ENCODE measurements at places on chromosomes 13 and 19. TPM values are rescaled to one million over a fixed set of nuclear protein-coding genes. Genes with fewer than 3 reads are reported as not detected.
A peak's percentile ranks its signal among the peaks of the same experiment; 100 is the strongest.

DNA sequence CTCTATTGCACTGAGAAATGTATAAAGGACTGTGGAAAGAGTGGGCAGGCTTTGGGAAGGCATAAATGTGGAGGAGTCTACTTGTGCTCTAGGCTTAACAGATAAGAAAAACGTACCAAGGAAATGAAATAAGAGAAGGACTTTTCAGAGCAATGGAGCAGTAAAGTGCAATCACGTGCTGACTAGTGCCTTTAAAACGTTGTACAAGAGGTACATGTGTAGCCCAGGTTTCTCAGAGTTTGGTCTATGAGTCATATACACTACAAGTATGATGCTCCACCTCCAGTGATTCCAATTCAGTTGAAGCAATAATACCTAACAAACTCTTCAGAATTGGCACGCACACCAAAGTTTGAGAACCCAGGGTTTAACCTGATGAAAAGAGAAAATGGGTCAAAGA, 13.4 kb upstream of the FNDC3A start:
- DNase-seq = no peak

DNA sequence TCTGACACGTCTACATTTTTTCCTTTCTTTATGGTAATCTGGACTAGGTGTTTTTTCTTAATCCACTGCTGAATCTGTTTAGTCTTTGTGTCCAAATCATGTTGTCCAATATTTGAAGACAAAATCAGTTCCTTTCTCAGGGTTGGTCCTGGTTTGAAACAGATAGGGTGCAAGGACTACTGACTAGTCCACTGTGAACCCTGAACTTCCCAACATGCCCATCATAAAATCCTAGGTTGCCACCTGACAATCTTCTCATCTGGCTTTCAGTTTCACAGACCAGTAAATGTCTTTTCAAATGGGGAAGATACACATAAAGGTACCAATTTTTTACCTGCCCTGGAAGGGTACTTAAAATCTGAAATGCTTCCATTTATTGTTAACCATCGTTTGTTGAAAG, 12.7 kb downstream of the GTF3A start:
- DNase-seq = no peak

DNA sequence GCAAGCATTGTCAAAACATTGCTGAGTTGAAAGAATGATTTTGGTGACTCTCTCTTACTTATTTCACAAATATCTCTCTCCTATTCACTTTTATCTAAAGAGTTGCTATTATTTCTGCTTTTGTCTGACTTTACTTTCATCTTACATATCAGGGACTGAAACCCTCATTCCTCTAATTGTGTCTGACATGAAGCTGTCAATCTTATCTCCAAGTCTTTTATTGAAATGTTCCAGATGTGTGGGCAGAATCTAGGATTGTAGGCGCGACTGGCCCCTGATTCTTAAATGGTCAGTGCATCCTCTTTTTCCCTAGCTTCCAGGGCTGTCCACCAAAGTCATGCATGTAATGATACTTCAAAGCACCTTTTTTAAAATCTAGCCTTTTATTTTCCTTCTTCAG, 174.6 kb downstream of the NDFIP2 start:
- DNase-seq = no peak

- DNase-seq = no peak
Observed at GRCh38 chr13:24168392-24168750, 7.9 kb downstream of the SPATA13 start.

GRCh38 chr13:23160638-23161480, 19.9 kb upstream of the SGCG start:
- no peak for DNase-seq

DNA sequence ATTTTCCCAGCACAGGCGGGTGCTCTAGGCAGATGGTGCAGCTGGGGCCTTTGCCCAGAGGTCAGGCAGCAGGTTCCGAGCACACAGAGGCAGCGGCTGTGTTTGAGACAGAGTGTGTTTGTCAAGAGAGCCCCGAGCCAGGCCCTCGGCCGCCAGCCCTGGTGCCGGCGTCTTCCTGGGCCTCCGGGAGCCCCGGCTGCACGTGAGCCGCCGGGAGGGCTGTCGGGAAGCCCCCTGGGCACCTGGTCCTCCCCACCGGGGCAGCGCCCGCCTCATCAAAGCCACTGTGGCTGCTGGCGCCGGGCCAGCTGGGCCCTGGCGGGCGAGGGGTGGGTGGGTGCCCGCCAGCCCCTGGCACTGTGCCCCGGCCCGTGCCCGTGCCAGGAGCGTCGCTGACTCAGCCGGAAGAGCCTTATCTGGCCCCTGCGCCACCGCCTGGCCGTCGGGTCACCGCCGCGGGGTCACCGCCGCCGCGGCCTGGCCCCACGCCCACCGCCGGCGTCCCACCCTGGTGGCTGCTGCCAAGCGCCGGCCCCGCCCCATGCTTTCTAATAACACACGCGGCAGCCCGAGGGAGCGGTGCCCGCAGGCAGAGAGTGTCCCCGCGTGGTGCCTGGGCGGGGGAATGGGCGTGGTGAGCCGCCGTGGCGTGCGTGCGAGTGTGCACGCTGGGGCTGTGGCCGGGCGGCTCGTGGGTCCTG, 14.9 kb downstream of the ARID3A start:
- DNase-seq = peak; percentile 73

DNA sequence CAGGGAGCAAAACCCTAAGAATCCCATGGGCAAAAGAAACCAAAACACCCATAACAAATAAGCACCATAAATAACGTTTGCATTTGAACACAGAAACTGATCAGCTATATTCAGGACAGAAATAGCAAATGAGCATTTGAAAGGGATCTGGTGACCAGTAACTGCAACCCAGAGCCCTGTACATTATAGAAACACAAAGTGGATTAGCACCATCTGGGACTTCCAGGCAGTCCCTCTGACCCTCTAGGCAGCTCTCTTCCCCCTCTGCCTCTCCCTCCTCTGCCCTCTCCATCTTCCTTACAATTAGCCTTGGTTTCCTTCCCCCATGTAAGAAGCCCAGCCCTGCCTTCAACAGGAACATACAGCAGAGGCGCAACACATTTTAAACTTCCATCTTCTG, 215.0 kb downstream of the DCLK1 start:
- DNase-seq = no peak

Gene PRRG2
- 1.1 TPM for total RNA-seq

Gene CLIP3
- 7.9 TPM for total RNA-seq

Gene MYO1F
- 13.2 TPM for total RNA-seq

GRCh38 chr19:56838024-56838908, 2.3 kb downstream of the PEG3 start:
- DNase-seq = peak; percentile 80

- DNase-seq = no peak
Observed at GRCh38 chr19:16518483-16519229, 22.5 kb downstream of the C19orf44 start.

Gene LILRA1
- total RNA-seq = 0.86 TPM

DNA sequence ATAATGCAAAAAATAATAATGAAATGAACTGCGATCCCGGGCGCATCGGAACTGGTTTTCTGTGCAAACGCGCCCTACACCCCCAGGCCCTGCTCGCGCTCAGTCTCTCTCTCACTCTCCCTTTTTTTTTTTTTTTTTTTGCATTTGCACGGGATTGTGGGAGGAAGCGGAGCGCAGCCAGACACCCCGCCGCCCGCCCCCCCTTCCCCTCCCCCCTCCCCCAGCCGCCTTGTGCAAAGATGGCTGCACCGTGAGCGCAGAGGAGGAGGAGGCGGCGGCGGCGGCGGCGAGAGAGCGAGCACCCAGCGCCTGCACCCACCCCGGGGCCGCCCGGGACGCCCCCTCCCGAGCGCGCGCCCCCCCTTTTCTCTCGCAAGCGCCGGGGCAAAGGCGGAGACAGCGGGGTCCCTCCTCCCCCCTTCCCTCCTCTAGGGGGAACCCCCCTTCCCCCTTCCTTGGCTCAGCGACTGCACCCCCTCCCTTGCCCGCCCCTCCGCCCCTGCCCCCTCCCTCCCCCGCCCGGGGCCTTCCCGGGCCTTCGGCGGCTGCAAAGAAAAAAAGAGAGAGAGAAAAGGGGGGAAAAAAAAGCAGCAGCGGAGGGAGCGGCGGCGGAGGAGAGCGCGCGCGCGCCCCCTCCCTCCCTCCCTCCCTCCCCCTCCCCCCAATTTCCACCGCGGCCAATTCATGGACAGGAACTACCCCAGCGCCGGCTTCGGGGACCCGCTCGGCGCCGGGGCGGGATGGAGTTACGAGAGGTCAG, at the start of gene PRR12:
TSS of gene PRR12 (plus strand) at position 212 of the 760 bp plus-strand sequence. CDS start at position 685, 473 bp downstream.
- DNase-seq = peak; percentile 68

DNA sequence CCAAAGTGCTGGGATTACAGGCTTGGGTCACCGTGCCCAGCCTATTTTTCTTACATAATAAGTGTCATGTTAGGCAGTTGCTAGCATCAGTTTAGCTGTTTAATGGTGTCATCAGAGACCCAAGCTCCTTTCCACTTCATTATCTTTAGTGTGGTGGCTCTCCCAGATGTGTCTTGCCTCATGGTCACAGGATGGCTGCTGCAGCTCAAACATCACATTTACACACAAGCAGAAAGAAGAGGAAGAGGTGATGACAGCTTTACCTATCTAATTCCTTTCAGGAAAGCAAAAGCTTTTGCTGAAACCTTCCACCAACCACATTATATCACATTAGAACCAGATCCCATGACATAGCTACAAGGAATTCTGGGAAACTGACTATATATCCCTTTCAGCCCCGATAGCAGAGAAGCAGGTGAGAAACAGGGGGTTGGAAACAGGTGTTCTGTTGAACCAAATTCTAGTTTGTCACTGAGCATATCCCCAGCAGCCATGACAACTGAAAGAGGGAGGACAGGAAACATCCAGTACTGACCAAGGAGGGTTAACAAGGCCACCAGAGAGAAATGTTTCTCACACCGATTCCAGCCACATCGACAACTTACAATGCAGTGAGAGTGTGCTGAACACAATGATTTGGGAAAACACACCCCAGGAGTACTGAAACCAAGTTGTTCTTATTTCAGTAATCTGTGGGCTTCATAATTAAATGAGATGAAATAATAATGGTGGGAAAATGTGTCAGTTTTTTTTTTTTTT, 617.0 kb downstream of the UQCRFS1 start:
- no peak for DNase-seq

GRCh38 chr13:79802389-79803085, 321.6 kb downstream of the NDFIP2 start:
- DNase-seq = no peak

Data from left cardiac atrium (tissue), 4 donors.